ENCODE measurements at places on chromosomes 3 and 15. TPM values are rescaled to one million over a fixed set of nuclear protein-coding genes. Genes with fewer than 3 reads are reported as not detected.

The C2CD4A gene
- not detected for total RNA-seq

DNA sequence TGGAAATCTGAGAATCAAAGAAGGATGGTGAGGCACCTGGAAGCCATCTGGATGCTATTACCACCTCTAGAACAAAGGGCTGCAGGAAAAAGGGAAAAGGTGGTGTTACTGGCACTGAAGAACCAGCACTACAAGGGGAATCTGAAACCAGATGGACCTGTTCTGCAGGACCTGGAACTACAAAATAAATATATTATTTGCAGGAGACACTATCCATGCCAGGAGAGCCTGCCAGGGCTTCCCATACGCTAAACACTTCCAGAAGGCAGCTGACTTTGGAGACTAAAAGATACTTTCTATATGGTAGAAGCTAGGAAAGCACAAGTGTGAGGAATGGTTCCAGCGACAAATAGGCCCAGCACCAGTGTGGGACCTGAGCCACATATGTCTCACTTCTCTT lies 83.4 kb upstream of the POU1F1 start:
- DNase-seq = no peak

GRCh38 chr15:68614286-68615035 lies 35.7 kb downstream of the CORO2B start:
- DNase-seq = peak; percentile 76

GRCh38 chr3:159239059-159239458 lies 437.2 kb downstream of the MFSD1 start:
- no peak for DNase-seq

DNA sequence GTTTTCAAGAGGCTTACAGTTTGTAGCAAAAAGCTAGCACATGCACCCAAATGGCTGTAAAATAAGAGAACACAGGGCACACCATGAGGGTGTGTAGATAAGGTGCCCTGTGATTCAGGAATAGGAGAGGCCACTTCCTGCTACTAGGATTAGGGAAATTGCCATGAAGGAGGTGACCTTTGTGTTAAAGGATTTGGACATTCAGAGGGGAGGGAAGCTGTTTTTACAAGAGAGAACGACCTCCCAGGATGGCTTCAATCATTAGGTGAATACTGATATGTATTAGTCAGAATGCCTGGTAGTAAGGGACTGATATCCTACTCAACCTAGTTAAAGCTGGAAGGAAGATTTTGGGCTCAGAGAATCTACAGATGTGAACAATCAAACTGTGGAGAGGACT lies 35.7 kb upstream of the ABHD17C start:
- no peak for DNase-seq

- DNase-seq = no peak
Measured at GRCh38 chr3:36796881-36797280, 32.5 kb upstream of the DCLK3 start.

- DNase-seq = no peak
Measured at GRCh38 chr3:81476692-81477091, 284.8 kb downstream of the GBE1 start.

Data from Right ventricle myocardium superior (tissue), 1 donor.